ENCODE measurements at places on chromosomes 2 and 18. TPM values are rescaled to one million over a fixed set of nuclear protein-coding genes. Genes with fewer than 3 reads are reported as not detected.

The ATP6V1C2 gene
- 0.13 TPM for polyA plus RNA-seq

The IL1RL2 gene
- not detected for polyA plus RNA-seq

The KLHL14 gene
- polyA plus RNA-seq, result not detected

The ZNF396 gene
- polyA plus RNA-seq, result 1.9 TPM

DNA sequence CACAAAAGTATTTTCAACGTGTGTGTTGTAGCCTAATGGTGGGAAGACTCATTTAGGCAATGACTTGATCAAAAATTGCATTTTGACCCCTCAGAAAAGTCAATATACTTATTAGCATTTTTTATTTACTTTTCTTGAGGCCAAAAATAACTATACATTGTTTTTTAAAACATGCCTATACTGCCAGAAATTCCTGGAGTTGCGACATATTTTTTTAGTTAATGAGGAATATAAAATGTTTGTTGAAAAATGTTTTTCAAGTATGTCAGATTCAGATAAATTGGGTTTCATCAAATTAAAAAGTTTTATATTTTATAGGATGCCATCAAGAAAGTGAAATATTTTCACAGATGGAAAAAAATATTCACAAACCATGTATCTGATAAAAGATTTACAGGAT, 39.6 kb downstream of the R3HDM1 start:
- DNase-seq, result no peak

The CNTNAP5 gene
- not detected for polyA plus RNA-seq

- no peak for DNase-seq
These were observed 32.7 kb upstream of the ZDBF2 start for GRCh38 chr2:206241736-206242135.

DNA sequence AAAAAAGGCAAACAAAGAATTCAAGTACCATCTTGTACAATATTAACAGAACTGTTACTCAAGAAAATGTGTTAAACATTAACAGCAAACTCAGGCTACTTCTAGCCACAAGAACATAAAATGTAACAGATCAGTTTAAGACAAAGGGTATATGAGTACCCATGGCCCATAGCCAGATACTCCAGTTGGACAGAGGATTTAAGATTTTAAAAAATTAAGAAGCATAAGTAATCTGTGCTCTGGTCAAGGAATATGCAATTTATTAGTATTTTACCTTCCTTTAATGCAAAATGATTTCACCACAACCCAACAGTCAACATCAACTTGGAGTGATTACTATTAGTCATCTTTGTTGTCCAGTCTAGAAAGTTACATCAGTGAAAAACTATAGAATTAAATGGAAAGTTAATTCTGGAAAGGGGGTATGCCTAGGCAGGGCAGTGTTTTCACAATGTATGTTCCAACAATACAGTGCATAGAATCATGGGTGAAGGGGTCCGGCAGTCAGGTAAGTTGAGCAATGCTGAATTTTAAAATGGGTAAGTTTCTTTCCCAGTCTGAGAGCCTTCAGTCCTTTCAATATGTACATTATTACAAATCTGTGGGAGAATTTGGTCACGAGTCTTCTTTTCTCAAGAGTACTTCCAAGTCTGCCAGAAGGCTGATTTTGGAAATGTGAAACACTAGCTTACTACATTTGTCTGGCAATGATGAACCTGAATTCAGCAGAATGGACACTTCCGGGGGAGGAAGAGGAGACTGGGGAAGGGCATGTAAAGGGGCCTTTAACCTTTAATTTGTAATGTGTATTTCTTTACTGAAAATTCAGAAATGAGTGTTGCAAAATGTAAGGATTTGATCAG, 34.5 kb downstream of the SFT2D3 start:
- no peak for DNase-seq

DNA sequence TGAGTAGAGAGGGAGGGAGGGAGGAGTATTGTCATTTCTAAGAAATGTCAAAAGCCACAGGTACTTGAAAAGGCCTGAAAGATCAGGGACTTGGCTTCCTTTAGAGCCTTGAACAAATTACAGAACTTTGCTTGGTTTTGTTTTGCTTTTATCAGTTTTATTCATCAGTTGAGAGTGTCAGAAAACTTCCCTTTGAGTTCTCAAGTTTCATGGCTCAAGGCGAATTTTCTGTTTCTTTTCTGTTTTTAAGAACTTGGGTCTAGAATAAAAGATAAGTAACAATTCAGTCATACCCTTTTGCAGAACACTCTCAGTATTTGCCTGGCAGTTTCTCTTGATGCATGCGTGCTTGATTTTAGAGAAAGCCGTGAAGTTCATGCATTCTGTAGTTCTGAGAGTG, 531.9 kb downstream of the PARD3B start:
- no peak for DNase-seq

- DNase-seq, result no peak
These were observed 679.1 kb upstream of the ZEB2 start for GRCh38 chr2:145199042-145199441.

The REG3A gene
- not detected for polyA plus RNA-seq

- DNase-seq, result no peak
These were observed 5.6 kb downstream of the HS1BP3 start for GRCh38 chr2:20645301-20645701.

DNA sequence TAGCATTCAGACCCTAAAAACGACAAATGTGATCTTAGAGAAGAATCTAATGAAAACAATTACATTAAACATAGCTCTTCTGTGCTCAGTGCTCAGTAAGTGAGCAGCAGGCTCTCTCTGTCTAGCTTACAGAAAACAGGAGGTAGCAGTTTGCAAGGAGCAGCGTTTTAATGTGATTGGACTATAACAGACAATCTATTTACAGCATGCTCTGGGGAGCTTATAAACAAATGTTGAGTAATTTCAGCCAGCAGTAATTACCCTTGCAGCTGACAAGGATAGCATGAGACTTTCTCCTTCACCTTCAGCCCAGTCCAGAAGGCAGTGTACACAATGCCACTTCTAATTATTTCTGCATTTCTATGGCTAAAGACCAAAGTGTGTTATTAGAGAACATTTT, 270.4 kb downstream of the FIGN start:
- DNase-seq, result no peak

The ACKR3 gene
- not detected for polyA plus RNA-seq

- no peak for DNase-seq
These were observed 9.3 kb upstream of the MGAT5 start for GRCh38 chr2:134244587-134244986.

- DNase-seq, result no peak
These were observed 256.0 kb downstream of the VAPA start for GRCh38 chr18:10169814-10170213.

- DNase-seq, result no peak
These were observed 68.5 kb downstream of the PIGN start for GRCh38 chr18:62118328-62118727.

The CD207 gene
- not detected for polyA plus RNA-seq

DNA sequence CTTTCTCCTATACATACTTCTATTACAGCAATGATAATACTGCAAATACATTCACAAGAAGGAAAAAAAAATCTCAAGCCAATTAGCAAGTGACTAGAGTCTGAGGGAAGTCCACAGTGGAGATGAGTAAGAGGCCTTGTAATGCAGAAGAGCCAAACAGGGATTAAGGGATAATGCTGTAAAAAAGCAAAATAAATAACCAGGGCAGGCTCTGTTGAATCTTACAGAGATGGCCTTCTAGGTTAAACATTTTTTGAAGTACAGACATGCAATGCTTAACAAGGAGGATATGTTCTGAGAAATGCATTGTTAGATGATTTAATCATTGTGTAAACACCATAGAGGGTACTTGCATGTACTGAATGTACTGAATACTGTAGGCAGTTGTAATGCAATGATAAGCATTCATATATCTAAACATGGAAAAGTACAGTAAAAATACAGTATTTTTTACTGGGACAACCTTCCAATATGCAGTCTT, 122.1 kb upstream of the RMDN2 start:
- no peak for DNase-seq

The REG3G gene
- polyA plus RNA-seq, result not detected

The PMAIP1 gene
- 21.6 TPM for polyA plus RNA-seq

GRCh38 chr2:10550206-10551001, 102.3 kb upstream of the ODC1 start:
- DNase-seq, result no peak

GRCh38 chr2:132680544-132680943, 10.5 kb upstream of the LYPD1 start:
- no peak for DNase-seq

DNA sequence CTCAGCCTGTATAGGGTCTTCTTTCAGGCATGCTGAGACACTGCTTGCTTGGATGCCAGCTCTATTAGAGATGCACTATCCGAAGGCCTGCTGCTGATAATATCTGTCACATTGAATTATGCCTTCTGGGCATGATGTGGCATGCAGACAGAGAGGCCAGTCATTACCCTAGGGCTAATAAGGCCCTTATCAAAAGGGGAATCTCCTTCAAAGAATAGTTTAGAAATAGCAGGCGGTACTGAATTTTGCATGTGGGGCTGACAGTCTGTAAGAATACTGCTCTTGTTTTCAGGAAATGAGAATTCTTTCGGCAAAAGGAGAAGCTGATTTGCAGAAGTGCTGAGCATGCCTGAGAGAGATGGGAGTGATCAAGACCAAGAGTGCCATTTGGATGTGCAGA, 13.1 kb upstream of the LHCGR start:
- DNase-seq, result no peak

GRCh38 chr18:8951491-8951890, 151.0 kb upstream of the NDUFV2 start:
- DNase-seq, result peak; percentile 64

DNA sequence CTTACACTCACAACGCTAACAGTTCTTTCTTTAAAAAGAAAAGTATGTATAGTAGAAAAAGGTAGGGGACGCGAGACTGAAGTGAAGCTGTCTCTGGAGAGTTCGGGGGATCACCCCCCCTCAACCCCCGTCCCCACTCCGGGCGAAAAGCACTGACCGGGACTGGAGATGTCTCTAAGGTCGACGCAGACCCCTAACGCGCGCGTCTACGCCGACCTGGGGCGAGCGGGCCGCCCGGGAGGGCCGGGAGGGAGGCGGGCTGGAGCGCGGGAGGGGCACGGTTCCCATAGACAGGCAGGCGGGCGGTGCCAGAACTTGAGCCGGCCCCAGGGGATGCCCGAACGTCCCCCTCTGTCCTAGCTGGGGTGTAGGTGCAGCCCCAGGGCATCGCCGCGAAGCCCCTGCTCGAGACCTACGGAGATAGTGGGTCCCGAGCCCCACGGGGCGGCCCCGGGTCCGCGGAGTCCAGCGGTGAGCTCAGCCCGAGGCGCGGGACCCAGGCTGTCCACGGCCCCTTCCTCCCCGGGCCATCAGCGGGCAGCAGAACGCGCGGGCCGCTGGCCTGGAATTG, 82.2 kb downstream of the CHRNA1 start:
- no peak for DNase-seq

GRCh38 chr2:233519787-233520611, 46.6 kb downstream of the USP40 start:
- DNase-seq, result no peak

DNA sequence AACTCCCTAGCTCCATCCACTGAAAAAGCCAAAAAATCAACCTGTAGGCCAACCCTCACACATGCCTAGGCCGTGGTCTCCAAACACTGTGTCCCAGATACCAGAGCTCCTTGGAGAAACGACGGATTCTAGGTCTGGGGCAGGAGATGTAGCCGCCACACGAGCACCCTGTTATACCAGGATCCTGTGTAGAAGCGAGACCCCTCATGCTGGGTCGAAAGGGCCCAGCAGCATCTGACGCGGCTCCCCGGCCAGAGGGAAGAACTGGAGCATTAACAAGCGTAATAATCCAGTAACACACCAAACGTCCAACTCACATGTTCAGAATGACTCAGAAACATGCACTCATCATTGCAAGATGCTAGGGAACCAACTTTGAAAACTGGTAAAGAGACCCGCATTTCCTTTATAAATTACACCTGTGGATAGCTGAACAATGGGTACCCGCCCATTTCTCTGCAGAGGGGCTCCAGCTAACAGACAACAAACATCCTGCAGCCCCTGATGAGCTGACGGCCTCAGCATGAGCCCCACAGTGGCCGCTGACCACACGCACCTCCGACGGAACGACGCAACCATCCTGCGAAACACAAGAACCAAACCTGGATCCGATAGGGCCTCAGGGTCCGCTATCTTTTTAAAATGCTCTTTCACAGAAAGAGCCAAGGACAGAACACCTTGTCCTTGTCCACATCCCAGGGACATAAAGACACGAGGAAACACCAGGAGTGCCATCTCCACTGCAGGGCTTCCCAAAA, 14.2 kb downstream of the SLC66A2 start:
- no peak for DNase-seq

The RGPD8 gene
- polyA plus RNA-seq, result 0.08 TPM

The KYNU gene
- polyA plus RNA-seq, result 4.8 TPM

DNA sequence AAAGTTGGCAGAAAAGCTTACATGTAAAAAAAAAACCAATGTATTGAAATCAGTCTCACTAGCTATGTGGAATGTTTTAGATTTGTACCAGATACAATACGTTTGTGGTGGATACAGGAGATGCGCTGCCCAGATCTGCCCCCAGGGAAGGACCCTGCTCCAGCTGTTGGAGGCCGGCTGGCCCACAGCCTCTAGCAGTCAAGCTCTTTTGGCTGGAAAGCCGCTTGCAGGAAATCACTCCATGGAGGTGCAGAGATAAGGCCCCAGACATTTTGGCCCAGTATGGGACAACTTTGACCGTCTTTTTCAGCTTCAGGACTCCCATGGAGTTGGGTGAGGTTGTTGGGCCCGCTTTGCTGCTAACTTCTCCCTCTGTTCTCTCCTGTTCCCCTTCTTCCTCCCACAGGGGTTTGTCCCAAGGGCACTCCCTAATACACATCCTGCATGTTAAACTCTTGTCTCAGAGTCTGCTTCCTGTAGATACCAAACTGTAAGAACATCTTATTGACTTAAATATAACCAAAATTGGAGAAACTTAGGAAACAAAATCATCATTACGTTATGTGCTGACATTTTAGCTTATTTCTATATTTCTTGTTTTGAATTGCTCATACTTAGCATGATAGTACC, 1.7 kb upstream of the QPCT start:
- DNase-seq, result no peak

DNA sequence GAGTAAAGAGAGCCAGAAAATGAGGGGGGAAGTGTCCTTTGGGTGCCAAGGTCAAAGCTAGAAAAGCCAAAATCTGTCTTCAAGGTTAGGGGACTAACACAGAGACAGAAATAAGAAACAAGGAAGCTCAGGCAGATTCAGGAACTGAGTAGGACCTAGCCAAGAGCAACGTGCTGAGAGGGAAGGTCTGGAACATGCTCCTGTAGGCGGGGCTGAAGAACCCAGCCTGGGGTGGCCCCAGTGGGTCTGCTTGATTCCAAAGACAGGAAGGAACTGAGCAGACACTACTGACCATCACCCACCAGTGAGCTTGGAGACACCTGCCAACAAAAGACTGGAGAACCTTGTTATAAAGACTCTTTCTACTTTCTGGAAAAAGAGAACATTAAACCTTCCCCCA, 105.1 kb downstream of the SP3 start:
- DNase-seq, result no peak

GRCh38 chr2:20539776-20540586, 93.1 kb downstream of the RHOB start:
- DNase-seq, result peak; percentile 22

DNA sequence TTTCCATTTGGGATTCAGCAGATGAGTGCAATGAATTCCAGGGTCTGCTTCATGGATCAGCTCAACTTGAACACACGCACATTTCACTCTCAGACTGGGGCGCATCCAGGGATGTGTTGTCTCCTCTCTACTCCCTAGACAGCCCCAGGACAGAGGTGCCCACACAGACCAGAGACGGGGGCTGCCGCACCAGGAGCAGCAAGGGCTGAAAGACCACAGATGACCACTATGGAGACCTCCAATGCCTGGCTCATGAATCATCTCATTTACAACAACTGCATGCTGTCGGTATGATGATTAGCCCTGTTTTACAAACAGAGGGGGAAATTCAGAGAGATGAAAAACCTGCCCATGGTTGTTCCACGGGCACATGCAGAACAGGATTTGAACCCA, 63.1 kb downstream of the CYP26B1 start:
- no peak for DNase-seq

The RTP5 gene
- not detected for polyA plus RNA-seq
